Stimulated activated naive B cell treated with anti-CD40 and anti-IgM and Interleukin-4, amounts not matched to agents 10 μg/mL and 1 μg/mL and 100 μg/mL, for 72 hours (primary cell): ENCODE measurements at places on chromosomes 4 and X.

DNA sequence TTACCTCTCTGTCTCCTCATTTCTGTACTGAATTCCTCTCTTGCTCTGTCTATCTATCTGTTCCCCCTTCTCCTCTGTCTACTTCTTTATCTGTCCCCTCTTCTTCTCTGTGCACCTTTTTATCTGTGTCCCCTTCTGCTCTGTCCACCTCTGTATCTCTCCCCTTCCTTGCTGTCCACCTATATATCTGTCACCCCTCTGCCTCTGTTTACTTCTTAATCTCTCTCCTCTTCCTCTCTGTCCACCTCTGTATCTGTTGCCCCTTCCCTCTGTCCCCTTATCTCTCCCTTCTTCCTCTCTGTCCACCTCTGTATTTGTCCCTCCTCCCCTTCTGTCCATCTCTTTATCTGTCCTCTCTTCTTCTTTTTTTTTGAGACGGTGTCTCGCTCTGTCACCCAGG is 8.9 kb downstream of the CCDC22 start:
- no peak for DNase-seq

DNA sequence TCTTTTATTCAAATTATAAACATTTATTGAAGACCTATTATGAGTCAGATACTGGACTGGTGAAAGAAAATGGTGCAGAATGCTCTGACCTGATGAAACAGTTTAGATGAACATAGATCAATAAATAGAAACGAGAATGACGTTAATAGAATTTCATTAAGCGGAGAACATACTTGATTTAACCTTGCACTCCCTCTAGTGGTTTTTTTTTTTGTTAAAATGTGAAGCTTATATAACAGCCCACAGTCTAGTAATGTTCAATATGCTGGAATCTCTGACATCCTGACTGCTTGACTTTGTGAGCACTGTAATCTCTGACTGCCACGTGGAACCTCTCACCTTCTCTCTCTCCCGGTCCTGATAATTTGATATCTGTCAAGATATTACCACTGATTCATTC is 32.3 kb downstream of the HDAC8 start:
- DNase-seq = no peak

GRCh38 chrX:107704181-107704580 is 71.4 kb downstream of the TSC22D3 start:
- DNase-seq = no peak

DNA sequence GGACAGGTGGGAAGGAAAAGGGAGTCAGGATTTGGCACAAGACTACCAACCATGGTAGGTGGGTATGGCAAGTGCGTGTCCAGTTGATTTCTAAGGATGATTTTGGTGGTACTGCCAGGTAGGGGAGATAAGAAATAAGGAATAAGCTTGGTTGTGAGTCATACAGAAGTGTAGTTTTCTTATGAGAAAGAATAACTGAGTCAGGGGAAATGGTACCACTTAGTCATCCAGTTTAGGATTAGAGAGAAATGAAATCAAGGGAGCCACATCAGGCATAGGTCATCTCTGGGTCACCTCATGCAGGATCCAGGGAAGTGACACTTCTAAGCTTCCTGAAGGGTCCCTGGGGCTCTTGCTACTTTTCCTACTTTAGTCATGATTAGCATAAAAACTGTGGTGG is 107.1 kb upstream of the C1GALT1C1 start:
- no peak for DNase-seq

DNA sequence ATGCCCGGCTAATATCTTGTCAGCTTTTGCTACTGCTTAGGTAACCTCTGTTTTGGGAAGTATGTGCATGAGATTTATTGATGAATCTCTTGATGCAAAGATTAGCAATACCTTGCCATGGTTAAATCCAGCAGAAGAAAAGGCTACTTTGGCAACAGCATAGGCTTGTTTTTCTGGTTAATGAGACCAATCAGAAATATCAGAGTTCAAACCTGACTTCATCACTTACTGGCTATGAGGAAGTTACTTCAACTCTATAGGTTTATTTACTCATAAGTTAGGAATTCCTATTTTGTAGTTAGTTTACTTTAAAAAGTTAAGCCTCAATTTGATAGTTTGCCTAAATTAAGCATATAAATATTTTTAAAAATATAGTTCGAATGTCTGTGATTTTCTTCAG is 93.1 kb downstream of the PDLIM5 start:
- DNase-seq = no peak

DNA sequence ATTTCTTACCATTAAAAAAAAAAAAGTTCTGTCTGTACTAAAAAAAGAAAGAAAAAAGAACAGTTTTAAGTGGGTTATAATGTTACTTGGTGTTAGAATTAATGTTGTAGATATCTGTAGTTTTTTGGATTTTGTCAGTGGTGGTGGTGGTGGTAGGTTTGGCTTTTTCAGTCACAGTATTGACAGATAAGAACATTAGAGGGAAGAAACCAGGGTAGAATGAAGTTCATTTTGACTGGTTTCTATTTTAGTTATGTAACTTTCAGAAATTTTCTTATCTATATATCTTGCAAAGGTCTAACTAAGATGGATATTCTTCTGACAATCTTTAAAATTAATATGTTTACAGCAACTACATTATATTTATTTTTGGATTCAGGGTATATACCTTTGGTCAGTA is 105.4 kb downstream of the FBXW7 start:
- no peak for DNase-seq

- DNase-seq = no peak
These were observed 19.8 kb upstream of the PPP1R2C start for GRCh38 chrX:42797651-42798269.

- no peak for DNase-seq
These were observed 5.7 kb downstream of the RAB40A start for GRCh38 chrX:103513476-103514108.

- no peak for DNase-seq
These were observed 6.1 kb downstream of the TMPRSS11F start for GRCh38 chr4:68123525-68123924.

DNA sequence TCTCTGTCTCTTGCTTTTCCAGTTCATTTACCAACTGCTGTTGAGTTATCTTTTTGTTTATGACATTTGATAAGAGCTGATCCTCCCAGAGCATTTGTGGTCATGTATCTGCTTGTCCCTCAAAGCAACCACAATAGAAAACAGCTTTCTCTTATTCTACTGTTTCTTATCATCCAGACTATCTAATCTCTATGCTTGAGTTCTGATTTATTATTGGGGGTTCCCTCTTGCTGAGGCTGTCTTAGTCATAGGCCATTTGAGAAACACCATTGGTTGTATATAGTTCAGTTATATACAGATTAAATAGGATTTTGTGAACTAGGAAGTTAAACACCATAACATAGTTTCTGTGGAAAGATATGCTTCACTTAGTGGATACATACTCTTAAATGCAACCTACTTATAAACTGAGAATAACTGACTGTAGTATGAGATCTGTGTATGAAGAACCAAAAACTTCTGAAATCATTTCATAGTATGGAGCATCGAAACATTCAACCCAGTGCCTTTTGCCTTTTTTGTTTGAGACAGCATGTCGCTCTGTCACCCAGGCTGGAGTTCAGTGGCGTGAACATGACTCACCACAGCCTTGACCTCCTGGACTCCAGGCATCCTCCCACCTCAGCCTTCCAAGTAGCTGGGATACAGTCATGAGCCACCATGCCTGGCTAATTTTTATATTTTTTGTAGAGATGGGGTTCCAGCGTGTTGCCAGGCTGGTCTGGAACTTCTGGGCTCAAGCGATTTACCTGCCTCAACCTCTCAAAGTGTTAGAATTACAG is 75.8 kb downstream of the STIM2 start:
- no peak for DNase-seq

GRCh38 chr4:170526471-170526870 is 436.7 kb upstream of the AADAT start:
- no peak for DNase-seq

DNA sequence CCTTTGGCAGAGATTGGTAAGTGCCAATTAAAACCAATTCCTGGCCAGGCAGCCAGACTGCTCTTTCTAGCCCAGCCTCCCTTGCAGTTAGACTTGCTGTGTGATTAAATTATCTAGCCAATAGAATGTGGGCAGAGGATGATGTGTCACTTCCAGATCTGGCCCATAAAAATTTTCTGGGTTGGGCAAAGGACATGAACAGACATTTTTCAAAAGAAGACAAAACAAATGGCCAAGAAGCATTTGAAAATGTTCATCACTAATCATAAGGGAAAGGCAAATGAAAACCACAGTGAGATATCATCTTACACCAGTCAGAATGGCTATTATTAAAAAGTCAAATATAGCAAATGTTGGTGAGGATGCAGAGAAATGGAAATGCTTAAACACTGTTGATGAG is 71.4 kb upstream of the STIM2 start:
- no peak for DNase-seq

- no peak for DNase-seq
These were observed 53.4 kb downstream of the FAT4 start for GRCh38 chr4:125368146-125368545.

GRCh38 chrX:50865311-50865710 is 45.2 kb upstream of the BMP15 start:
- DNase-seq = no peak

- DNase-seq = no peak
These were observed 18.5 kb downstream of the LRRC66 start for GRCh38 chr4:52001616-52002015.

DNA sequence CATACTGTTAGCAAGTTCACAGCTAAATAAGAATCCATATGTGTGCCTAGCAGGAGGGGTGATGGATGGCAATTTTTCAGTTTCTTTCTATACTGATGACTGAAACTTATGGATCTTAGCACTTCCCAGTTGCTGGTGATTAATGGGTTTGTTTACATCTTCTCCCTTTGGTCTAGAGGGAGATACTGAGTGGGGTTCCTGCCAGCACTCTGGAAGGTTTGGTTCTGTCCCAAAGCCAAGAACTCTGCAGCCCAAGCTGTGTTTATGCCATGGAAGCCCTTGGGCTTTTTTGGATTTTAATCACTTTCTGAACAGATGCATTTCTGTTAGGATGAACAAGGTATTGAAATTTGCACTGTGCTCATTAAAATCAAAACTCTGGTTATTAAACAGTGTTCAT is 43.5 kb downstream of the DDIT4L start:
- no peak for DNase-seq

GRCh38 chr4:157220371-157220881 is at the start of gene GRIA2:
GRIA2 (plus strand) TSS chr4:157220728; CDS start chr4:157221043, 315 bp downstream.
- no peak for DNase-seq

GRCh38 chr4:139227729-139228404 is 50.8 kb upstream of the ELF2 start:
- no peak for DNase-seq

GRCh38 chr4:6986072-6986780 is 56.9 kb upstream of the TADA2B start:
- no peak for DNase-seq

DNA sequence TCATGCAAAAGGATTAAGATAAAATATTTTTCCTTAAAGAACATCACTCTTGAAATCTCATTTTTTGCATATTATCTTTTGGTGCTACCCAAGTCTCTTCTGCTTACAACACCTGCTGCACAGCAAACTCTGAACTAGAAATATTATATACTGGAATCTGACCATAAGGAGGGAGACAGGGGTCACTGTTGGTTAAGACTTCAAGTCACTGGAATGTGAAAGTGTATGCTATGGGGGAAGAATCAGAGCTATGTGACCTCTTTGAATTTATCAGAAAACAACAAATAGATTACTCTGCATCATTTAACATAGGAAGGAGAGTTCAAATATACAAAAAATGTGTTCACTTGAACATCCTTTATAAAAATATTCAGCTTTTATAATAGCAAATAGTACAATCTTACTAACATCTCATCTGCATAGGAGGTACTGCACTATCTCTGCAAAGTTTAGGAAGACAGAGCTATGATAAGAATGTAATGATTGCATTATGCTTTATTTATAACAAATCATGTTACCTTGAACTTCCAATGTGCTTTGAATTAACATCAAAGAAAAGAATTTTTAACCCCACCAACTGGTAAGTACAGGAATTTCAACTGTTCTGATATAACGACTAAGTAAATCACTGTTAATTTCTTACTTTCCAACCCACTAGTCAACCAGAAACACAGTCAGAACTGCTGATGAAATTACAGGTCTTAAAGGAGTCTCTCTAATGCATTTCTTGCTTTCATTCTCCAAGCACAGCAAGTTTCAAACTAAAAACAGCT is 69.8 kb downstream of the ZNF827 start:
- DNase-seq = no peak

- no peak for DNase-seq
These were observed 247.7 kb upstream of the ARSJ start for GRCh38 chr4:114226968-114227760.

- no peak for DNase-seq
These were observed 180.3 kb upstream of the PPARGC1A start for GRCh38 chr4:24070117-24070516.

GRCh38 chr4:38785041-38785790 is 2.4 kb upstream of the TLR10 start:
- no peak for DNase-seq

- no peak for DNase-seq
These were observed 50.4 kb downstream of the PHKA1 start for GRCh38 chrX:72663737-72664136.

GRCh38 chr4:96146686-96147085 is 306.8 kb downstream of the PDHA2 start:
- DNase-seq = no peak

GRCh38 chrX:123169247-123169901 is 14.7 kb upstream of the GRIA3 start:
- DNase-seq = no peak

- DNase-seq = no peak
These were observed 196.1 kb upstream of the GYPA start for GRCh38 chr4:144336633-144337032.

- no peak for DNase-seq
These were observed 33.5 kb upstream of the SCRG1 start for GRCh38 chr4:173432430-173432829.

DNA sequence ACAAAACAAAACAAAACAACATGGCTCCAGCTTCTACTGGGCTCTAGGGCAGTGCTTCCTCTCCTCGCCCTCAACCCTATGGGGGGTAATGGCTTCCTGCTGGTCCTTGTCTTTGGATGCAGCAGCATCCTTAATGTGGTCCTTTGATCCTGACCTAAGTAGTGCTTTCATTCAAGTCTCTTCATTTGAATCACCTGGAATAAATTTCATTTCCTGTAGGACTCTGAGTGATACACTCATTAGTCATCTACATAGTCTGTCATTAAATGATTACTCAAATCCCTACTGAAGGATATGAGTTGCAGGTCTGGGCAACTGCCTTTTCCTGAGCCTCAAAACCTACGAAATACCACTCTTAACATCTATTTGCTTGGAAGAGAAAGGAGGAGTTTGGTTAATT is 54.5 kb downstream of the RHOH start:
- no peak for DNase-seq
